ENCODE measurements at places on chromosomes 6 and 20. TPM values are rescaled to one million over a fixed set of nuclear protein-coding genes. Genes with fewer than 3 reads are reported as not detected.

The HCK gene
- total RNA-seq: not detected

DNA sequence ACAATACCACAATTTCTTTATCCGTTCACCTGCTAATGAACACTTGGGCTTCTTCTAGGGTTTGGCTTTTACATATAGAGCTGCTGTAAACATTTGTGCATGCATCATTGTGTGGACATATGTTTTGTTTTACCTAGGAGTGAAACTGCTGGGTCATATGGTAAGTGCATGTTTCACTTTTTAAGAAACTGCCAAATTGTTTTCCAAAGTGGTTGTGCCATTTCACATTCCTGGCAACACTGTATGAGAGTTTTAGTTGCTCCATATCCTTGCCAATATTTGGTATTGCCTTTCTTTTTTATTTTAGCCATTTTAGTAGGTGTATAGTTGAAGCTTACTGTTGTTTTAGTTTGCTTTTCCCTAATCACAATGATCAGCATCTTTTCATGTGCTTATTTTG lies 14.1 kb upstream of the RPN2 start:
- no peak for DNase-seq

The ADGB gene
- total RNA-seq: not detected

The TENT5A gene
- total RNA-seq: 1.2 TPM

The SRSF12 gene
- total RNA-seq: 1.1 TPM

The ADAT2 gene
- 35.9 TPM for total RNA-seq

DNA sequence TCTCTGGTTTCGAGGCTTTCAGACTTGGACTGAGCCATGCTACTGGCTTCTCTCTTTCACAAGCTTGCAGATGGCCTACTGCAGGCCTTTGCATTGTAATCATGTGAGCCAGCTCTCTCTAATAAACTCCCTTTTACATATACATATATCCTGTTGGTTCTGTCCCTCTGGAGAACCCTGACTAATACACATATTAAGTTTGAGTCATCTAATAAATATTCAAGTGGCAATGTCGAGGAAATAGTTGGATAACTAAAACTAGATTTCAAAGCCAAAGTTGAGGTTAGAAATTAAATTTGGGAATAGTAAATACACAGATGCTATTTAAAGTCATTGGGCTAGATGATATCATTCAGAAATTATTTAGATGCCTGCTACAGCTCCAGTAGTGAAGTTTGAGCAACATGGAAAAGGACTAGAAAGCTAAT lies 1343.4 kb downstream of the GRIK2 start:
- DNase-seq: no peak

DNA sequence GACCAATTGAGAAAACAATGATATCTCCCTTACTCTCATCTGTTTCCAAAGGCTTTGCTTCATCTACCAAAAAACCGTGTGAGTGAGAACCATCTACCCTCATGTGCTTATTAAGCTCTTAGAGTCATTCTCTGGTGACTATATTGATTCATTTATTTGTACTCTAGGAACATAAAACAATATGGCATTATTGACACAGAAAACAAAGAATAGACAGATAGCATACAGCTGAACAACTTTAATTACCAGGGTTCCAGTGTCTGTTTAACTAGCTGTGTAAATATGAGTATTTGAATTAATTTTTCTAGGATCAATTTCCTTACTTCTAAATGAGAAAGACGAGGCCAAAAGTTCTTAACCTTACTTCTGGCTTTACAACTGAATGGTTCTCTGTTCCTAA lies 31.3 kb upstream of the HEY2 start:
- no peak for DNase-seq

DNA sequence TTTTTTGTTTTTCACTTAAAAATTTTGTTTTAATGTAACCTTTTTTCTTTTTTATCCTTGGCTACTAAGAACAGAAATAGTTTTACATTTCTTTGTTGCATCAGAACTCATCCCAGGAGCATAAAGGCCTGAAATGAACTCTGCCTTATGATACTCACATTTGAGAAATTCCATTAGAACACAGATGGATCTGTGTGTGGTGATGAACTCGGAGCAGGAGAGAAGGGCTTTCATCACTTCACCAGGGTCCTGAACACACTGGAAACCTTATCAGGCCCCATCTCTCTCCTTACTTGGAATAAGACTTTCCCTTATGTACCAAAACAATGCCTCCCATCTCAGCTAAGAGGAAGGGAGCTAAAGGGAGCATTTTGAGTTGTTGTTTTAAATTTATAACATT lies 139.4 kb downstream of the PHF3 start:
- DNase-seq: no peak

GRCh38 chr6:168363811-168364792 lies 44.5 kb upstream of the DACT2 start:
- no peak for DNase-seq

GRCh38 chr20:3818155-3819151 lies 1.9 kb upstream of the AP5S1 start:
- no peak for DNase-seq

- no peak for DNase-seq
Observed at GRCh38 chr6:142235272-142235671, 66.5 kb upstream of the ADGRG6 start.

The EYA2 gene
- not detected for total RNA-seq

The OR12D3 gene
- not detected for total RNA-seq

The EXOC2 gene
- 29.9 TPM for total RNA-seq

The BCAS4 gene
- total RNA-seq: 31.7 TPM

DNA sequence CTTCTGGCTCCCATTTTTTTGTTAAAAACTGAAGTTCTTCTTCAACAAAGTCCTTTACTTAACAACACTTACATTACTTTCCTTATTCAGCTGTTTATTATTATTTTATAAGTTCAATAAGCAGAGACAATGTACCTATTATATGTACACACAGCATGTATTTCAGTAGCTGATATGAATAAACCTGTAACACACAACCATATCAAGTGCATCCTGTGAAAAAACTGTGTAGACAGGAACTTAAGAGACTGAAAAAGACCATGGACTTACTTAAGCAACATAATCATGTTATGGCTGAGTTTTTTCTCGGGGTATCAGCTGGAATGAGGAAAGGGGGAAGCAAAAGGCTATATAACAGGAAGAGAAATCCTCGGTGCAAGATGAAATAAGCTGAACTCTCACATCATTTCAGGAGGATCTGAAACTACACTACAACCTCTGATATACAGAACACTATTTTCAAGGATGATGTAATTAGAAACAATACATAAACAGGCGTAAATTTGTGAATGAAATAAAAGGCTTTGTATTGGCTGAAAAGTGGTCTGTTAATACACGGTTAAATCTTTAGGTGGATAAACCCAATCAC lies 70.9 kb downstream of the REV3L start:
- no peak for DNase-seq

The GMEB2 gene
- 16.2 TPM for total RNA-seq

GRCh38 chr6:6842291-6842690 lies 253.8 kb downstream of the LY86 start:
- DNase-seq: no peak

GRCh38 chr6:85323435-85324040 lies 126.3 kb upstream of the NT5E start:
- DNase-seq: peak; percentile 91

GRCh38 chr6:42963855-42964605 lies 3.5 kb downstream of the GNMT start:
- peak; percentile 74 for DNase-seq

GRCh38 chr20:4217349-4217841 lies 202.0 kb upstream of the RNF24 start:
- no peak for DNase-seq

DNA sequence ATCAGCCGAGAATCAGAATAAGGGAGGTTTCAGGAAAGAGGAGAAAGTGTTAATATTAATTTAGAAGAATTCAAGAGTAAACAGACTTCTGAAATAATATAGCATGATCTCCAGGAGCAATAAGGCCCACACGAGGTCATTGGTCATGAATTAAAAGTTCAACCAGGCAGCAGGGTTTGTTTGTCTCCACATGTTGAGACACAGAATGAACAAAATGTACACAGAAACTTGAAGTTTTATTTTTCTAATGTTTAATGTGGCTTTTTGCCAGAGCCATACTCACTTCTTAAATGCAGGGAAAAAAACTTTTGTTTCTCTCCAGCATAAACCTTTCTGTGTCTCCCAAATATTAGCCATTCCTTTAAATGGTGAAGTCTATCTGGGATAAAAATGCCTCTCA lies 504.5 kb downstream of the HDGFL1 start:
- DNase-seq: no peak

DNA sequence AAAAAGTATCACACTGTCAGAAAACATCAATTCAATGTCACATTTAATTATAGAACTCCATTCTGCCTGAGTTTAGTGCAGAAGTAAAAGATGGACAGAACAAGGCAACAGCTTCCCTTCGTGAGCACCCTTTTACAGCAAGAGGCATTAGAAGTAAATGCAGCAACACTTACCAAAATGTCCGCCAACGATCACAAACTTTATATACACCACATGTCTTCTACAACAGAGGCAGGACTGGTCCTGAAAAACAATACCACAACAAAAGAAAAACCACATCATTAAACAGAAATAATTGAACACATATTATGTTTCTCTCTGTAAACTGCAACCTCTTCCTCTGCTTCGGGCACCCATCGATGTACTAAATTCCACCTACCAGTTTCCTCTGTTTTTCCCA lies 92.9 kb downstream of the FYN start:
- no peak for DNase-seq

The GNAS-AS1 gene
- 1.7 TPM for total RNA-seq

- no peak for DNase-seq
Observed at GRCh38 chr20:49100972-49101371, 54.9 kb downstream of the CSE1L start.

The OPRM1 gene
- not detected for total RNA-seq

GRCh38 chr6:124064317-124065113 lies 260.9 kb downstream of the NKAIN2 start:
- DNase-seq: no peak

GRCh38 chr20:52179331-52180179 lies 12.0 kb downstream of the ZFP64 start:
- peak; percentile 58 for DNase-seq

DNA sequence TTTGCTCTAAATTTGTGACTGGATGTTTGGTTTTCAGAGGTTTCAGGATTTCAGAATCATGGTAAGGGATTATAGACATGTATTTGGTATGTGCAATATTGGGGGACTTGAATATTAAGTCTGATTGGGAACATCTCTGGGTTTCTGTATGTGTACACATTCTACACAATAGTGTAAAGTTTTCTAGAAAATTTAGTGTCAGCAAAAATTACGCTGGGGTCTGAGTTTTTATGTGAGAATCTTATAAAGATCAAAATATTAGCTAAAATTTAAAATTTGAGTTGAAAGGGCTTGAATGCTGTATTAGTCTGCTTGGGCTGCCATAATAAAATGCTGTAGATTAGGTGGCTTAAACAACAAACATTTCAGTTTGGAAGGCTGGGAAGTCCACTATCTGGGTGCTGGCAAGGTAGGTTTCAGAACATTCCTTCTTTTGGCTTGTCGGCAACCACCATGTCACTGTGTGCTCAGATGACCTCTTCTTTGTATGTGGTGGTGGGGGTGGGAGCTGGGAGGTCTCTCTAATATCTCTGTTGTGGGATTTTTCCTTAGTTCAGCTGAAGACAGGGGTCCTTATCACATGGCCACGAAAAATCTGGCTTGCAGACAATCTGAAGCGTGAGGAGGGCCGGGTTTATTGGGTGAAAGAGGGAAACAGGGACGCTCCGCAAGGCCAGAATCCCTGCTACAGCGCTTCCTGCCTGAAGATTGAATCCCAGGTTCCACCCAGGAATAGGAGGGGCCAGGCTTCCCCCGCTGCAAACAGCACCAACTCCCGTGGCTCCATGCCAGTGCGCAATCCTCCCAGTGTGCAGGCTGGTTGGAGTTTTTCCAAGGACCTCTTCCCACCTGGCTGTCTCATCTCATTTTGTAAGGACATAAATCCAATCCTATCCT lies 299.7 kb downstream of the PLCB1 start:
- no peak for DNase-seq

DNA sequence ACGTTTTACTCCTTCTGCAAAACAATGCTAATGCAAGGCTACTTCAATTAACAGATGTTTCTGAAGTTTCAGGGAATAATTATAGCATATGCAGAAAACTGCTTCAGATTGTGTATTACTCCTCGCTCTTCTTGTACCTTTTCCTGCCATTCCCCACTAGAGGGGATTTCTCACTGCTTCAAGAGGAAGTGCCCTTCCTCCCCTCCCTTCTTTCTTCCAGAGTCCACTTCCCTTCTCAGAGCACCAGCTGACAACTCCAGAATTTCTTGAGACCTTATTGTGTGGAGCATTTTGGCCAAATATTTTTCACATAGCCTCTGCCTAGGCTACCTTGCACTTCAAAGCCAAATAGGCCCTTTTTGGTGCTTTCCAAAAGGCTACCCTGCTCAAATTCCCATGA lies 12.7 kb upstream of the MCUR1 start:
- DNase-seq: no peak

DNA sequence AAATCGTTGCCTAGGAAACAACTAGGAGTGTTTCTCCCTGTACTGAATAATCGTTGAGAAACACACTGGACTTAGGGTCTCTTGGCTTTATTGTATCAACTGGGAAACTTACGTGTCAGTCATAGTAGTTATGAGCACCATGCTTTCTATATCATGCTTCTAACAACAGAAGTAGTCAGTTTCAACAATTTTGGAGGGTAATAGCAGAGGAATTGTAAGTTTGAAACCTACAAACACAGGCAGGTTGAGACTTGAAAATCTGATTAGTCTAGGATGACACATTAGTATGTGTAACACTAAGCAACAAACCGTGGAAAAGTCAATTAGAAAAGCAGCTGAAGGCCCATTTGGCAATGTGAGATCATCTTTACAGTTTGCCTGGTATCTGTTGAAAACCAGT lies 43.9 kb upstream of the FABP7 start:
- DNase-seq: no peak

The ITPR3 gene
- total RNA-seq: 36.6 TPM

Measured in activated CD8-positive, alpha-beta T cell treated with anti-CD3 and anti-CD28 coated beads for 36 hours (primary cell).